ENCODE measurements at places on chromosomes 7 and 10.

- DNase-seq, result no peak
These were observed 168.2 kb downstream of the NRF1 start for GRCh38 chr7:129779602-129780256.

GRCh38 chr10:124625831-124626238, 118.3 kb downstream of the FAM53B start:
- DNase-seq, result peak; percentile 43

GRCh38 chr10:87646935-87647334, 12.7 kb upstream of the PAPSS2 start:
- no peak for DNase-seq

- no peak for DNase-seq
These were observed 142.3 kb upstream of the PTN start for GRCh38 chr7:137485818-137486217.

- no peak for DNase-seq
These were observed 159.8 kb downstream of the NRF1 start for GRCh38 chr7:129771201-129771927.

GRCh38 chr7:115634633-115635032, 395.9 kb downstream of the TFEC start:
- DNase-seq, result peak; percentile 14

GRCh38 chr10:109961174-109962001, 38.1 kb upstream of the XPNPEP1 start:
- peak; percentile 56 for DNase-seq

GRCh38 chr10:121378251-121378801, 219.9 kb downstream of the FGFR2 start:
- DNase-seq, result no peak

DNA sequence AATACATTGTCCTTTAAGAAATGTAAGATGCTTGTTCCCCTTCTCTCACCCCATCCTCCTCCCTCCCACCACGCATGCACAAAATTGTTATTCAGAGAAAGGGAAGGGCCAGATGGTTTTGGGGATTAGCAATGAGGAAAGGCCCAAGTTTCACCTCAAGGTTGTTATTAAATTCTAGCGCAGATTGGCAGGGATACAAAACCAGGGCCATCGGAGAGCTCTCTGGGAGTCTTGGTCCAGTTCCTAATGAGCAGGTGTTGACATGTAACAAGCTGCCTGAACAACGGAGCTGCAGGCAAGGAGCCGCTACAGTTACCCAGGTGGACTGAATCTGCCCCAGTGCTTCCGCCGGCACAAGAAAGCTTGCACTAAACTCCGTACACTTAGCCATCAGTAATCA, 9.7 kb upstream of the ANK3 start:
- no peak for DNase-seq

DNA sequence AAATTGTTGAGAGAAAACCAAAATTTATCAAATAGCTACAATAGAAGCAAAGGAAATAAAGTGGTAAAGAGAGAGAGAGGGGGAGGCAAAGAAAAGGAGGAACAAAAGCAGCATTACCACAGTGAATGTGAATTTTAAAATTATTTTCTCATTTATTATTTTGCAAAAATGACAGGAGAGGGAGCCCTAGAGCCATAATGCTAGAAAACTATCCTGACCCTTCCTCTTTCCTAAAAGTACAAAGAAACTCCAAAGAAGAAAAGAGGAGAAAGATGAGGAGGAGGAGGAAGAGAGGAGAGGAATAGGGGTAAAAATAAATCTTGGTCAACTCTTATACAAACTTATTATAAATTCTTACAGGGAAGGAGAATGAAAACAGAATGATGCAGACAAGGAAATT, 921.5 kb downstream of the NRG3 start:
- DNase-seq, result peak; percentile 8

DNA sequence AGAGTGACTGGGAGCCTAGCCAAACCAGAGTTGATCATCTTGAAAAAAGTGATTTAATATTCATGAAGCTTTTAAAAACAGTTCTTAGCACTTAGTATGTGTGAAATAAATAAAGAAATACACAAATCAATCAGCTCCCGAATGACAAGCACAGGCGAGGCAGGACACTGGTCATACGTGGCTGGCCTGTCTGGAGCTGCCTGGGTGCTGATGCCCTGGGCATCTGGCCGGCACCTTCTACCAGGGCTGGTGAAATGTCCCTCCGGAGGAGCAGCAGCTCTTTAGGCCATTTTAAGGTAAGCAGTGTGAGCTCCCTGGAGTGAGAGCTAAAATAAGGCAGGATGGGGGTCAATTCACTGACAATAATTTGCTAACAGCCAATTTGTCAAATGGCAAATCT, 23.7 kb downstream of the IL15RA start:
- no peak for DNase-seq

DNA sequence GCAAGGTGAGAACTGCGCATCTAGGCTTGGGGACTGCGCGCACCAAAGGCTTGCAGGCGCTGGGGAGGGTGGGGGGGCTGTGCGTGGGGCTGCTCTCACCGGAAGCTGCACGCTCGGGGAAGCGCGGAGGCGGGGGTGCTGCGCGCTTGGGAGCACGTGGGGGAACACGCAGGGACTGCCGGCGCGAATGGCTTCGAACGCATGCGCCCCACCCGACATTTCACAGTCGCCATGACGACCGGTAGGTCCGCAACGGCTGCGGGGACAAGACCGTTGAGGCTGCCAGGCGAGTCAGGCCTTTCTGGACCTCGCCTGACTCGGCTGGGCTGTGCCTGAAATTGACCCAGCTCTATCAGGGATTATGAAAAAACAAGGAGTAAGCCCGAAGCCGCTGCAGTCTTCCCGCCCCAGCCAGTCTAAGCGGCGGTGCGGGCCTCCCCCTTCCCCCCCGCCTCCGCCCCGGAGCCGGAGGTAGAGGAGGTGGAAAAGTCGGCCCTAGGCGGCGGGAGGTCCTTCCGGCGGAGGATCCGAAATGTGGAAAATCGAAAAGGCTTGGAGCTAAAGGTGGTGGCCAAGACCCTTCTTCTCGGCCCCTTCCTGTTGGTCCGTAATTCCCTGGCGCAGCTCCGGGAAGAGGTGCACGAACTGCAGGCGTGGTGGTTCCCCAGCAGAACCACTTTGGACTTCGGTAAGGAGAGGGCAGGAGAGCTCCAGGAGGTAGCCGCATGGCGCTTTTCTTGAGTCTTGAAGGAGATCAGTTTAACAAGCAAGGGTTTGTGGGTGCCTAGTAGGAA, 34.9 kb upstream of the STEAP1 start:
- DNase-seq, result peak; percentile 15

GRCh38 chr10:126425489-126426065, 37.3 kb upstream of the ADAM12 start:
- DNase-seq, result no peak

GRCh38 chr10:86802473-86803108, 46.2 kb downstream of the BMPR1A start:
- DNase-seq, result no peak

GRCh38 chr10:75525646-75526045, 94.2 kb downstream of the LRMDA start:
- DNase-seq, result no peak

DNA sequence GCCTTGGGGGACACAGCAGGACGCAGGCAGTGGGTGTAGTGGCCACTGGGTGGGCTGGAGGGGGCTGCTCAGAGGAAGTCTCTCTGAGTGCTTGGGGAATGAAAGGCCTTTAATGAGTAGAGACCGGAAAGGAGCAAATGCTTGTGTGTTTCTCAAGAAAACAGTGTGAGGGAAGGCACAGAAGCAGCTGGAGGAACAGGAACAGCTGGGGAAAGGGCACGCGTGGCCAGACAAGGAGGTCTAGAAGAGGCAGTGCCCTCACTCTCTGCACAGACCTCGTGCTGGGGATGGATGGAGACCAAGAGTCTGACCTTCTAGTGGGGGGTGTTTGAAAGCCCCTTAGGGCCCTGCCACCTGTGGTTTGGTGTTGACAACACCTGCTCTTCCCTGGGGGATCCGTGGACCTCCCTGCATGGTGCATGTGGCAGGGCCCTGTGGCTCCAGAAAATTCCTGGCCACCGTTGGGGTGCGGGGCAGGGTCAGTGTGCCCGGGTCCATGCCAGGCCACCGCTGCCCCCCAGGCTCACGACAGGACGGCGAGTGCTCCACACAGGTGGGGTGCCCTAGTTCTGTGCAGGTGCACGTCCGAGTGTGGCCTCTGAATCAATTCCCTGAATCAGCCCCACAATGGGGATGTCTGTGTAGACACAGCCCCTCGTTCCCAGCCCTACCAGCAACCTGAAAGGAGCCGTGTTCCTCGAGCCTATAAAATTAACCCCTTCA, 25.9 kb upstream of the FAM20C start:
- peak; percentile 31 for DNase-seq

DNA sequence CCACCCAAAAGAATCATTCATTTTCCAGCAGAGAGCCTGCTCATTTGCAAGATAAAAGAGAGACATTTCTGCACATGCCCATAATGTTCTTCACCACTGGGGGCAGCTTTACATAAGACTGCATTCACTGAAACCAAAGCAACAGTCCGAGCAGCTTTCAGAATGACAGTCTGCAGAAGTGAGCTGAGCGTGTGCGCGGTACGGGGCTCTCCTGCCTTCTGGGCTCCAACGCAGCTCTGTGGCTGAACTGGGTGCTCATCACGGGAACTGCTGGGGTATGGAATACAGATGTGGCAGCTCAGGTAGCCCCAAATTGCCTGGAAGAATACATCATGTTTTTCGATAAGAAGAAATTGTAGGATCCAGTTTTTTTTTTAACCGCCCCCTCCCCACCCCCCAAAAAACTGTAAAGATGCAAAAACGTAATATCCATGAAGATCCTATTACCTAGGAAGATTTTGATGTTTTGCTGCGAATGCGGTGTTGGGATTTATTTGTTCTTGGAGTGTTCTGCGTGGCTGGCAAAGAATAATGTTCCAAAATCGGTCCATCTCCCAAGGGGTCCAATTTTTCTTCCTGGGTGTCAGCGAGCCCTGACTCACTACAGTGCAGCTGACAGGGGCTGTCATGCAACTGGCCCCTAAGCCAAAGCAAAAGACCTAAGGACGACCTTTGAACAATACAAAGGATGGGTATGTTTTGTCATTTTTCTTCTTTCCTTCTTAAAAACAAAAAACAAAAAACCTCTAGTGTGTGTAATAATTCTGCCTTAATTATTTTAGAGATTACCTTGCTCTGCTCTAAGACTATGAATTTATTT, at the start of gene LRRTM3:
TSS of gene LRRTM3 (plus strand) at position 141 of the 820 bp plus-strand sequence.
- DNase-seq, result peak; percentile 87

GRCh38 chr10:100829933-100830727, 82.6 kb upstream of the SLF2 start:
- no peak for DNase-seq
